ENCODE measurements at places on chromosomes 16 and 17. TPM values are rescaled to one million over a fixed set of nuclear protein-coding genes. Genes with fewer than 3 reads are reported as not detected.

DNA sequence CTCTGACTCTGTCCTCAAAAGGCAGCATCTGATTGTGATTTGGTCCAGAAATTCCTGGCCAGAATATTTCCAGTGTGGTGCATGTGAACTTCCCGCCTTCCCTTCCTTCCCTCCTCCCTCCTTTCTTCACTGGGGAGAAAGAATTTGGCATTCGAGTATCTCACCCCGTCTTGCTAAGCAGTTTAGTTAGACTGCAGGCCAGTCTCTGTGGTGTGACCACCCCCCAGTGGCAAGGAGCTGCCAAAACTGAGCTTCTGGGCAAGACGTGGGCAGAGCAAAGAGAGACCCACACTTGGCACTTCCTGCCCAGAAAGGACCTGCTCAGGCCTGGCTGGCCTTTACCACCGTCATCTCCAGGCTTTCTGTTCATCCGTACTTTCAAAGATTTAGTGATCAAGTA is 36.4 kb downstream of the SNX20 start:
- DNase-seq, result no peak

Gene LPO
- total RNA-seq, result not detected

Gene MLST8
- total RNA-seq, result 110 TPM

Gene ACE
- 42.8 TPM for total RNA-seq

GRCh38 chr16:47247690-47248089 is 103.9 kb upstream of the NETO2 start:
- DNase-seq, result no peak

- no peak for DNase-seq
Observed at GRCh38 chr16:61900482-61900881, 135.8 kb downstream of the CDH8 start.

DNA sequence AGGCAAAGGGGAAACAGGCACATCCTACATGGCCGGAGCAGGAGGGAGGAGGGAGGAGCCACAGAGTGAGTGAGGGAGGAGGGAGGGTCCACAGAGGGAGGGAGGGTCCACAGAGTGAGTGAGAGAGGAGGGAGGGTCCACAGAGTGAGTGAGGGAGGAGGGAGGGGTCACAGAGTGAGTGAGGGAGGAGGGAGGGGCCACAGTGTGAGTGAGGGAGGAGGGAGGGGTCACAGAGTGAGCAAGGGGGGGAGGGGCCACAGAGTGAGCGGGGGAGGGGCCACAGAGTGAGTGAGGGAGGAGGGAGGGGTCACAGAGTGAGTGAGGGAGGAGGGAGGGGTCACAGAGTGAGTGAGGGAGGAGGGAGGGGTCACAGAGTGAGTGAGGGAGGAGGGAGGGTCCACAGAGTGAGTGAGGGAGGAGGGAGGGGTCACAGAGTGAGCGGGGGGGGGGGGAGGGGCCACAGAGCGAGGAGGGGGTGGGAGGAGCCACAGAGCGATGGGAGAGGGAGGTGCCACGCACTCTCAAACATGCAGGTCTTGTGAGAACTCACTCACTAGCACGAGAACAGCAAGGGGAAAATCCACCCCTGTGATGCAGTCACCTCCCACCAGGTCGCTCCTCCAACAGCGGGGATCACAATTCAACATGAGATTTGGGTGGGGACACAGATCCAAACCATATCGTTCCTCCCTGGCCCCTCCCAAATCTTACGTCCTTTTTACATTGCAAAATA is 24.3 kb upstream of the CDH15 start:
- DNase-seq, result no peak

- DNase-seq, result peak; percentile 39
Observed at GRCh38 chr16:35306915-35307314, 1847.5 kb downstream of the TP53TG3F start.

DNA sequence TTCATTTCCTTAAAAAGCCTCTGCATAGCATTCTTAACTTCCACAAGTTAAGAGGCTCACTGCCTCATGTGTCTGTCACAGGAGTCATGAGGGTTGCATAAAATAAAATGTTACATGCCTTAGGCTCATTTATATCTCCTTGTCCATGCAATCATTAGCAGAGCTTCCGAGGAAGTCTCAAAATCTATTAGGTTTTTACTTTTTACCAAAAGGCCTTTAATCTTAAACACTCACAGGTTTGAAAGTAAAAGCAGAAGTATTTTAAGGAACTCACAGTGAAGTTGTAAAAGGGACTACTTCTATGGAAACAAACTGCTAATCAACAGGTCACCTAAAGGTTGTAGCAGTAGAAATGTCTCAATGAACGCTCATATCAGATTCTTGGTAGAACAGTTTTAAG is 5.2 kb upstream of the ATP6V0A1 start:
- DNase-seq, result no peak

DNA sequence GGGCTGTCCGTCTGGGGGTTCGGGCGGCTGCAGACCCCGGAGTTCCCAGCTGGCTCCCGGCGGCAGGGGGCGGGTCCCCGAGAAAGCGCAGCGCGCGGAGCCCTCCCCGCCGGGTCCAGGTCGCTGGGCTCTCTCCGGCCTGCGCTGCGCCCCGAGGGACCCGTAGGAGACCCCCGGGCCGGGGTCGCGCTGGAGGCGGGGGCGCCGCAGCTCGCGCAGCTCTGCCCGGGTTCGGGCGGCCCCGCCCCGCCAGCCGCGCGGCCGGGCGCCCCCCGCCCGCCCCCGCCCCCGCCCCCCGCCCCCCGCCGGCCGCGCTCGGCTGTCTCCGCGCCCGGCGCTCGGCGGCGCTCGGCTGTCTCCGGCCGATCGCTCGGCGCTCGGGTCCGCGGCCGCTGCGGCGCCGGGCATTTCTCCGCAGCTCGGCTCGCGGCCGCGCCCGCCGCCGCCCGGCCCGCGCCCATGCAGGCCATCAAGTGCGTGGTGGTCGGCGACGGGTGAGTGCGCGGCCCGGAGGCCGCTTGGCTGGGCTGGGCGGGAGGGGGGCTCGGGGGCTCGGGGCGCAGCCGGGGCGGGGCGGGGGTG is at the start of gene RAC3:
RAC3 (plus strand) TSS at position 376 of the 582 bp plus-strand sequence; CDS start at position 460, 84 bp downstream.
- no peak for DNase-seq

Gene SLC2A4
- total RNA-seq, result 27.4 TPM

GRCh38 chr17:81184555-81184954 is 18.5 kb upstream of the AATK start:
- DNase-seq, result no peak

GRCh38 chr17:32349503-32349853 is 479 bp upstream of the ZNF207 start:
- peak; percentile 41 for DNase-seq

DNA sequence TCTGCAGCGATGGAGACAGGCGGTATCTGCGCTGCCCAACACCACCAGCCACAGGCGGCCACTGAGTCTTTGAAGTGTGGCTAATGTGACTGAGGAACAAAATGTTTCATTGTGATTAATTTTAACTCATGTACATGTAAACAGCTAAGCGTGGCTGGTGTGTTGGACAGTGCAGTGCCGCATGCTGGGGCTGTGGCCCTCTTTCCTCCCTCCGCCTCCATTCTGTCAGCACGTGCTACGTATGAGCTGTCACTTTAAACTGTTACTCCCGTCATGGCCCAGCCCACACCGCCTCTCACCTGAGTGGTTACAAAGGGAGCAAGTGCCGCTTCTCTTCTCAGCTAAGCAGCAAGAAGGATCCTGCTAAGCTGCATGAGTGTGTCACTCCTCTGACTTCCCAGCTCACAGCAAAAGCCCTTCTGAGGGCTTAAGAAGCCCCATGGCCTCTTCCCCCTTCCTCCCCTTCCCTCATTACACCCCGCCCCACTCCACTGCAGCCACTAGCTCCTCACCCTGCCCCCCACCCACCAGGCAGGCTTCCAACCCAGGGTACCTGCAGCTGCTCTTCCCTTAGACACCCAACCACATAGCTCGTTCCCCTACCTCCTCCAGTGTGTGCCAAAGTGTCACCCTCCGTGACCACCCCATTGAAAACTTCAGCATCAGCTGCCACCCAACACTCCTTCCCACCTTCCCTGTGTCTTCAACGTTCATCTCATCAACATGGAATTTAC is 15.0 kb downstream of the HASPIN start:
- peak; percentile 58 for DNase-seq

DNA sequence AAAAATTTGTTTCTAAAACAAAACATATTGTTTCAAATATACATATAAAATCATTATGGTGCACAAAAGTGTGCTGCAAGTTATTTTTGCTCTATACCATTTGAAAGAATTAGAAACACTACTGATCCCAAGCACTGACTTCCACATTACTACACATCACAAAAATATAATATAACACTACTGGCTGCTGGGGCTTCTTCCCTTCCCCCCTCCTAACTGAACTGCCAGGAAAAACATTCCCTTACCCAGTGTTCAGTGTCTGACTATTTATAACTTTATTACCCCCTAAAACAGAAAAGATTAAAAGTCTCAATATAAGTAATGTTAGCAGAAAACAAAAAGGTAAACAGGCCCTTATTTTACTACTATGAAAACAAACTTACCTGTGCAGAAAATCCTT is 36.9 kb downstream of the GPATCH8 start:
- no peak for DNase-seq

- DNase-seq, result no peak
Observed at GRCh38 chr16:77250400-77250799, 51.2 kb downstream of the SYCE1L start.

Gene HP
- total RNA-seq, result 2.5 TPM

DNA sequence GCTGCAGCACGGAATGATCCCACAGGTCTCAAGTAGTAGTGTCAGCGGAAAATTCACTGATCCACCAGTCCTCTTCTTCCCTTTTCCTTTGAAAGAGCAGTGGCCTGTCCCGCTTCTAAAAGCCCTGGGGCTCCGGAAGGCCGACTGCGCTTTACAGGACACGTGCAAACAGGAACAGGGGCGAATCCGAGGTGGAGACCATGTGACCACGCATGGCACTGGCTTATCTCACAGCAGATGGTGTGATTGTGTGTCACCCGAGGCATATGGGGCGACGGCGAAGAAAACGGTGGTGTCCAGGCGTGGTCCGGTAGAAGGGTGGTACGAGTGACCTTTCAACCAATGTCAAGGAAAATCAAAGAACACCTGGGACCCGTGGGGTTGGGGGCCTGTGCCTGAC is 12.0 kb upstream of the KCNJ18 start:
- DNase-seq, result no peak

DNA sequence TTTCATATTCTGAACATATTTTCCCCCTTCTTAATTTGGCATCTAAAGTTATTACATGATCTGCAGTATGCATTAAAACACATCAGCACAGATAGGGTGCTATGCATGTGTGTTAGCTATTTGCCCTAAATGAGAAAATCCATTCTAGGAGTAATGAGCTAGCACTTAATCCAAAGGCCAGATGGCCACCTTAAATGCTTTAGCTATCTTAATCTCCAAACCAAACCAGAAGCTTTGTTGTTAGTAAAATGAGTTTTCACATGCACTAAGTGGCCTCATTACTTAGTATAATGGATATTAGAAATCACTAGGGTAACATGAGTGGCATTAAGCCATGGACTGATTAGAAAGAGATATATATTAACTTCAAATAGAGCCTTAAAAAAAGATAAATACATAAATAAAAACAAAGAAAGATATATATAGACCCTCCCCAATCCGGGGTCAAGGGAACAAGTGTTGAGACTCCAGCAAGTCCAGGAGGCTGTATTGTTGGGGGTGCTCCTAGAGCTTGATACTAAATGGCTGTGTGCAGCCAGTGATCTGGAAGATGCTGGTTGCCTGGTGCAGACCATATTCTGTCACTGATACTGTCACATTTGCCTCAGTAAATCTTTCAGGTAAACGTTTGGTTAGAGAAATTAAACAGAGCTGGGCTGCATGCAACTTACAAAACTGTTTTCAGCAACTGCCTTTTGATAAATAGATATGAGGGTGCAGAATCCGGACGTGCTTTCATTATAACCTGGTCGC is 67.3 kb downstream of the MYH10 start:
- DNase-seq, result no peak

DNA sequence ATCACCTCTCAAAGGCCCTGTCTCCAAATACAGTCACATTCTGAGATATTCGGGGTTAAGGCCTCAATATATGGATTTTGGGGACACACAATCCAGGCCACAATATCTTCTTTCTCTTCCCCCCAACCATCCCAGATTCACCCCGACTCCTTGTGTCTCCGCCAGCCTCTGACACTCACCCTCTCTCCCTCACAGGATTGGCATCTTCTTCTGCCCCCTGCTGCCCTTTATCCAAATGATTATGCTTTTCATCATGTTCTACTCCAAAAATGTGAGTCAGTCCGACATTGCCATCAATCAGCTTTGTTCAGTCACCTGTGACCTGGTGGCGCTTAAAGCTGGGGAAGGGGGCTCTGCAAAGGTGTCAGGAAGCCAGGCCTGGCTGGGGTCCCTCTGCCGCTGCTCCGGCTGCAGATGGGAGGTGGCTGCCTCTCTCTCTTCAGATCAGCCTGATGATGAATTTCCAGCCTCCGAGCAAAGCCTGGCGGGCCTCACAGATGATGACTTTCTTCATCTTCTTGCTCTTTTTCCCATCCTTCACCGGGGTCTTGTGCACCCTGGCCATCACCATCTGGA is 35.1 kb downstream of the GDE1 start:
- no peak for DNase-seq

Gene C17orf67
- total RNA-seq, result 2.6 TPM

- no peak for DNase-seq
Observed at GRCh38 chr16:12119562-12119961, 143.0 kb downstream of the SNX29 start.

- DNase-seq, result no peak
Observed at GRCh38 chr16:46768809-46769208, 20.7 kb upstream of the MYLK3 start.

DNA sequence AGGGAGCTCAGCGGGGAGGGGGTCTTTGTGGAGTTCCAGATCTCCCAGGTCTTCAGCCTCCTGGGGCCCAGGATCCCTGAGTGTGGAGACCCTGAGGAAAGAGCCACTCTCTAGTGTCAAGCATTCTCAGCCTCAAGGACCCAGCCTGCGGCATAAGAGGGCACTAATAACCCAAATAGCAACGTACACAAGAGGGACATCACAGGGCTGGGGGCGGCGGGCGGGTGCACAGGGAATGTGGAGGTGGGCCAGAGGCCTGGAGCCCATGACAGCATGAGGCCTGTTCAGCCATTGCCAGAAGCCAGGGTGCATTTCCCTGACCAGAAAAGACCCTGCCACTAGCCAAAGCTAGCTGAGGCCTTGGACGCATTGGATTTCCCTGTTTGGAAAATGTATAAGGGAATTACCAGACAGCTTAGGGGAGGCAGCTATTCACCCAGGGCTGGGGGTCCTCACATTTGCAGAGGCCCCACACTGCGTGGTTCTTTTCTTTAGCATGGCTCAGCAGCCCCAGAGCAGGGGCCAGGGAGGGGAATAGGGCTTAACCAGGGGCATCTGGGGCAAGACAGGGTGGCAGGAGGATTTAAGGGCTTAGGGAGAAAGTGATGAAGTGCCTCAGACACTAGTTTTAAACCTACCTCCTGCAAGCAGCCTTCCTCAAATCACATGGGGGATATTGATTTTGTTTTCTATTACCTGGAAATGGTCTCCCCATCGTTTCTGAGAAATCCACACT is 13.5 kb upstream of the ALOX15B start:
- DNase-seq, result no peak

Gene NPW
- total RNA-seq, result 3.6 TPM

GRCh38 chr16:57679767-57680482 is 11.8 kb downstream of the ADGRG3 start:
- no peak for DNase-seq

DNA sequence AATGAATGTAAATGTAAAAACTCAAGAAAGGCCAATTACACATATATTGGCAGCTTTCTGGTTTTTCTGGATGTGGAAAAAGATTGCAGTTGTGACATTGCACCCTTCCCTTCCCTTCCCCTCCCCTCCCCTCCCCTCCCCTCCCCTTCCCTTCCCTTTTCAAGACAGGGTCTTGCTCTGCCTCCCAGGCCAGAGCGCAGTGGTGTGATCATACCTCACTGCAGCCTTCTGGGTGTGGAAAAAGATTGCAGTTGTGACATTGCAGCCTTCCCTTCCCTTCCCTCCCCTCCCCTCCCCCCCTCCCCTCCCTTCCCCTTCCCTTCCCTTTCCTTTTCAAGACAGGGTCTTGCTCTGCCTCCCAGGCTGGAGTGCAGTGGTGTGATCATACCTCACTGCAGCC is 41.7 kb downstream of the PIK3R5 start:
- DNase-seq, result no peak

Data from prostate gland (tissue), 2 donors.